ENCODE measurements at places on chromosomes 13 and 19. TPM values are rescaled to one million over a fixed set of nuclear protein-coding genes. Genes with fewer than 3 reads are reported as not detected.
A peak's percentile ranks its signal among the peaks of the same experiment; 100 is the strongest.

Gene SPACA4
- total RNA-seq = 1.7 TPM

Gene PALM3
- total RNA-seq = not detected

Gene PRX
- total RNA-seq = 7.3 TPM

Gene KCNK6
- total RNA-seq = 26.3 TPM

Gene COL4A1
- total RNA-seq = 41.0 TPM

Gene CAPNS1
- 125 TPM for total RNA-seq

Gene CRYL1
- 16.8 TPM for total RNA-seq

Gene CBY2
- total RNA-seq = 0.45 TPM

Gene OCEL1
- 4.7 TPM for total RNA-seq

Gene COX6B2
- total RNA-seq = not detected

- DNase-seq = no peak
Measured at GRCh38 chr19:30441011-30441410, 68.8 kb downstream of the ZNF536 start.

GRCh38 chr13:38868399-38868798 lies 122.2 kb downstream of the STOML3 start:
- no peak for DNase-seq

DNA sequence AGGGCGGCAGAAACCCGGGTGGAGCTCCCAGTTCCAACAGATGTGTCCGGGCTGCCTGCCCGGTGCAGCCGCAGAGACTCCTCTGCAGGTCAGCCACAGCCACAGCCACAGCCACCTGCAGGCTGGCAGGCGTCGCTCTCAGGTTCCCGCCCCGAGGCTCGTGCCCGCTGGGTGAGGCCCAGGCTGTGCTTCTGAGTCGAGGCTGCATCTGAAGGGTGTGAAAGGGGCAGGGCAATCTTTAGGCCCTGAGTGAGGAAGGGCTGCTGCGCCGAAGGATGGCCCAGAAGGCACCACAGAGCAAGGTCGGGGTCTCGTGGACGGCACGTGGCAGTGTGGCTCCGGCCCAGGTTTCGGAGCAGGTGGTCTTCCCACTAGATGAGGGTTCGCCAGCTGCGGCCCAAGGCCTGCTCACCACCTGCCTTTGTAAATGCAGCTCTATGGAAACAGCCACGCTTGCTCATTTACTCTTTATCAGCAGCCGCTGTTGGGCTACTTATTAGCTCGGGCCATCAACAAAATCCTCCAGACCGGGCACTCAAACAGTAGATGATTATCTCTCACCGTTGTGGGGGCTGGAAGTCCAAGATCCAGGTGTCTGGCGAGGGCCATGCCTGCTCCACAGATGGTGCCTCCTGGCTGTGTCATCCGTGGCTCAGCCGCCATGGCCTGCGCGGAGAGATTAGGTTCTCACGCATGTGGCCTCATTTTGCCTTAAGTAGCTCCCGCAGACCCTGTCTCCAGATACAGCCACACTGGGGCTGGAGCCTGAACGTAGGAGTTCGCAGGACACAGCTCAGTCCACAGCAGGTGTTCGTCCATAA lies 40.3 kb upstream of the TFDP1 start:
- no peak for DNase-seq

GRCh38 chr19:42267644-42268141 lies 1.4 kb upstream of the CIC start:
- DNase-seq = no peak

GRCh38 chr13:79799059-79799867 lies 318.3 kb downstream of the NDFIP2 start:
- no peak for DNase-seq

DNA sequence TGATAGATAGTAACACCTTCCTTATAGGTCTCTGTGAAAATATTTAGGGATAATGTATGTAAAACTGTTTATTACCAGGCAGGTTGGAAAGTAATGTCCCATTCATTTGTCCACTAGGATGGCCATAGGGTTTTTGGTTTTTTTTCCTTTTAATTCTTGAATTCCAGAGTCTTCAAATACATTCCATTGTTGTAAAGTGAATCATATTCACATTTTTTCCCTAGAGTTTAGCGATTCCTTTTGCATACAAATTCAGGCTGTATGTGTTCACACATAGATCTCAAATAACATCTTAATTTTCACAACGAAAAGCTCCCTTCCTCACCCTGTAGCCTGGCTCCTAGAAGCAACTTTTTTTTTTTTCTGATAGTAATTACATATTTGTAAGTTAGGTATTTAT lies 1.8 kb upstream of the ZNF557 start:
- no peak for DNase-seq

DNA sequence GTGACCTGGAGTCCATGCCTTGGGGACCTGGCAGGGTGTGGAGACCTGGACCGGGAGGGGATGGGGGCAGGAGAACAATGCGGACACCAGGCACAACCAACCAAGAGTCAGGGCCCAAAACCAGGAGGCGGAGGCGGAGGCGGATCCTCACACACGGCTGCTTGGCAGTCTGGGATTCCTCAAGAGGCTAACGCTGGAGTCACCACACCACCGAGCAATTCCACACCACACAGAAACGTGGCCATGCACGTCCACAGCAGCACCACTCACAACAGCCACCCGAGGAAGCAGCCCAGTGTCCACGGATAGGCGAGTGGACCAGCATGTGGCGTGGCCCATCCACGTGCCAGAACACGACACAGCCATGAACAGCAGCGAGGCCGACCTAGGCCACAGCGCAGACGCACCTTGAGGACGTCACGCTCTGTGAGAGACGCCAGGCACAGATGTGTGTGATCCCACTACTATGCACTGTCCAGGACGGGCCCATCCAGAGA lies 17.7 kb downstream of the SBNO2 start:
- DNase-seq = peak; percentile 91

GRCh38 chr19:40279120-40279551 lies 6.0 kb downstream of the AKT2 start:
- no peak for DNase-seq

DNA sequence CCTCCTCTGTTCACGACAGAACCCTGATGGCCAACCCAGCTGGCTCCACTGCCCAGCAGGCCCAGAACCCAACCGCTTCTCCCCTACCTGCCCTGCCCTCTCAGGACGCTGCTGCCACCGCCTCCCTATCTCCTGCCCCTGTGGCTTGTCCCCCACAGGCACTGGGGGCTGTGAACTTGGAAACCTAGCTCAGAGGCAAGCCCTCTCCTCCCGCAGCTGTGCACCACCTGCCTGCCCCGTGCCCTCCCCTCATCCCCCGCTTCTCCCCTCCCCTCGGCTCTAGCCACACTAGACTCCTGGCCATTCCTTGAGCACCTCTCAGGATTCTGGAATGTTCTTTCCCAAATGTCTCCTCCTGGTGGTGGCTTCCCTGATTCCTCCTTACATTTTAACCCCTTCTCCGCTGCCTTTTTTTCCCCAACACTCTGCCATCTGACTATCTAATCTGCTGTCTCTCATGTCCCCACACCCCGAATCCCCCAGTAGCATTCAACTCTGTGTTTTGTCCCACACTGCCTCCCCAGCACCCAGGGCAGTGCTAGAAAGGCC lies 6.7 kb downstream of the NANOS3 start:
- no peak for DNase-seq

DNA sequence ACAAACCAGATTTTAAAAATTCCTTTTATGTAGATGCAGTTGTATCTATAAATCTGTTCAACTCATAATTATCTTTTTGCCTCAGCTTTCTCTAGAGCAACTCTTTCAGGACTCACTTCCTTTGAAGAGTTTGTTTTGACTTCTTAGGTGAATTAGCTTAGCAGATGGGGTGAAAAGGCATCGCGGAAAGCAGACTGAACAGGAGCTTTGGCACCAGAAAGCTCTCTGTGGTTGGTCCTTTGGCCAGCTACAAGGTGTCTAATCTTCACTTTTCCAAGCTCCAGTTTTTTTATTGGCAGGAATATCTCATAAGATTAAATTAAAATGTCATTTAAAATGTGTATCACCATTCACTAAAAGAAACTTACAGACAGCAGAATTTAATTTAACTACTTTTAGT lies 60.6 kb upstream of the KLF12 start:
- DNase-seq = no peak

- DNase-seq = no peak
Measured at GRCh38 chr13:108193806-108194205, 21.5 kb downstream of the LIG4 start.

- DNase-seq = no peak
Measured at GRCh38 chr13:43300865-43301264, 277.5 kb downstream of the DNAJC15 start.

DNA sequence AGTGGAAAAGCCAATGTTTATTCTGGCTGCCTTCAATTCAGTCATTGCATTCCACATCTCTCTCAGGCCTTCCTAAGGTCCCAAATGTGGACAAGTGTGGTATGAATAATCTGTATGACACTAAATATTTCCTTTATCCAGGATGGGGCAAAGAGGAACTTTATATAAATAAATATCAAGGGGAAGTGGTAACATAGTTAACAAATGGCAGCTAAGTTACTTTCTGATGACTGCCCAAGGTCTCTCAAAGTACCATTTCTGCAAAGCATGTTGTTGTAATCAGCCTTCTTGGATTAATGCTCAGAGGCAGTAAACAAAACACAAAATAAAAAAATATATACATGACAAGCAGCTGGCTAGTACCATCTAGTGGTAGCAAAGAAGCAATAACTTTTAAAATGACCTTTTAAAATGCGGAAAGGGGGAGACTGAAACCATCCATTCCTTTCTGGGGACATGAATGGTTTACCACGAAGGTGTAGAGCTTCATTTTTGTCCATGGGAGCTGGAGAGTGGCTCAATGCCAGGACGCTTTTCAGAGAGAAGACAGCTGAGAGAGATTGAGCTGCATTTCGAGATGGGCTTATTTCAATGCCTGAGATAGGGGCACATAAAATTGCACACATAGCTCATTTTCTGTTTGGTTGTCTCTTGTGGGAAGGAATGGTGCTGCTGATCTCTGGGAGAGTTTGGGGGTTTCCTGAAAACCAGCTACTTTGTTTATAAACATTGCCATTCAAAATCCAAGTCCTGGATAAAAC lies 259.2 kb downstream of the RFC3 start:
- no peak for DNase-seq

DNA sequence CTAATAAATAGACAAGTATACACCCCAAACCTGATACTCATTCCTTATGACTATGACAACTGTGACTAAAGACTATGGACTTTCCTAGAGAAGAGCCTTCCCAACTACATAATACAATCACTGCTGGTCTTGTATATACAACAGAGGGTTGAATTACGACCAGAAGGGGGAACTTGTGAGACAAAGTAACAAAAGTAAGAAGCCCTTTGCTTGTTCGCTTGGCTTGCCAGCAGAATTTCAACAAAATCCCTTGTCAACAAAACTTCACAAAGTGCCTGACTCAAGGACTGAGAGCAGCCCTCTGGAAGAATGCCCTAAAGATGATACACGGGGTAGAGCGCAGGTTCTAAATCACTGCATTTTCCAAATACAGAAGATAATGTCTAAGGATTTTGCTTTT lies 99.4 kb downstream of the WASF3 start:
- DNase-seq = no peak

DNA sequence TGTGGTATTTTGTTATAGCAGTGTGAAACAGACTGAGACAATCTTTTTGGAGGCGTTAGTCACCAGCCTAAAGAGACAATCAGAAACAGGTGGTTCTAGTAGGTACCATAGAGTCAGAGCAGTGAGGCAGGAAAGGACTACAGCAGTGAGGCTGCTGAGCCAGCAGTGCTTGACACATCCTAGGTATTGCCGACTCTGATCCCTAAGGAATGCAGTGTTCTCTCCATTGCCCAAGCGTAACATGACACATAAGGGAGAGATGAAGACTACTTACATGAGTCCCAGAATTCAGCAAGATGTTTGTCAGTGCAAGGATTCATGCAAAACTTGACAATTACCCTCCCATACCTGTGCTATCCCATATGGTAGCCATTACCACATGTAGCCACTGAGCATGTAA lies 62.4 kb upstream of the XPO4 start:
- DNase-seq = no peak

DNA sequence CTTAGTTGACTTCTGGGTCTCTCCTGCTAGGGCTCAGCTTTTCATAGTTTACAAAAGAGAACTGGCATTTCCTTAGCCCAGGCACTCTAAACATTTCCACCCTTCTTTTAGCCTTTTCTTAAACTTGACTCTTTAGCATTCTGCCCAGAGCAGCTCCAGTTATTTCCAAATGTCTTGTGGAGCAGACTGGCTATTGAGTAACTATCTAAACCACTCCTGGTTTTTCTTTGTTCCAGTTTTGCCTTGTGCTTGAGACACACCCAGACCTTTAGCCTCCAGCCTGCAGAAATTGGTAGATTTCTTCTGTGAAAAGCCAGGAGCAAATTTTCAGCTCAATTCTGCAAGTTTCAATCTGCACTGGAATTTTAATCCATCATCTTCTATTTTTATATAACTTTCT lies 1813.1 kb downstream of the OLFM4 start:
- no peak for DNase-seq

- no peak for DNase-seq
Measured at GRCh38 chr13:108178078-108178477, 37.3 kb downstream of the LIG4 start.

DNA sequence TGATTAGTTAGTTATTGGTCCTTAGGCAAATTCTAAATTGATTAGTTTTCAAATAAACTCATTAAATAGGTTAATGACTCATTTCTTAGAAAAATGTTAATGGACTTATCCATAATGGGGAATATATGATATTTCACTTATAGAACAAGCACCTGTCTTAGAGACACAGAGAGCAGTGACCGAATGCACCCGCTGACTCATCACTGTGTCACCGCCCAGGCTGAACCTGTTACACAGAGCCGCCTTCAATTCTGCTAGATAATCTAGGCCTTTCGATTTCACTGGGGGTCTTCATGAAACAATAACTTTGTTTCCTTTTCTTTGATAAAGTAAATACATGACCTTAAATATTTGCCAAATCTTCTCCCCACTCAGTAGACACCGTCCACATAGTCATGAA lies 13.1 kb downstream of the IRS2 start:
- DNase-seq = no peak

- DNase-seq = no peak
Measured at GRCh38 chr13:106865716-106866440, 297.9 kb upstream of the ARGLU1 start.

DNA sequence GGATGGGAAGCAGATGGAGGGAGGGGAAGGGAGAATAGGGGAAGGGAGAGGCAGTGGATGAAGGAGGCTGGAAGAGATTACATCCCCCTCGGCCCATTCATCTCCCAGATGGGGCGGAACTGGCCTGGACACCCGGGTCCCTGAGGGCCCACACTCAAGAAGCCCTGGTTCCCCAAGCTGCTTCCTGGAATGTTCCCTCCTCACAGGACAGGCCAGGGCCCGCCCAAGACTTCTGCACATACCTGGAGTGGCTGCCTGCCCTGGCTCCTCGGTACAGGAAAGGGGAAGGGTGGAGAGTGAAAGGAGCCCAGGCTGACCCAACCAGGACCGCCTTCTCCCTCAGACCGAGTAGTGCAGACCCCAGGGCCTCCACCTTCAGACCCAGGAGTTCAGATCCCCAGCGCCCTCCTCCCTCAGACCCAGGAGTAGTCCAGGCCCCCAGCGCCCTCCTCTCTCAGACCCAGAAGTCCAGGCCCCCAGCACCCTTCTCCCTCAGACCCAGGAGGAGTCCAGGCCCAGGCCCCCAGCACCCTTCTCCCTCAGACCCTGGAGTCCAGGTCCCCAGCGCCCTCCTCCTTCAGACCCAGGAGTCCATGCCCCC lies 489 bp downstream of the NTF4 start:
- DNase-seq = no peak
